ENCODE measurements at places on chromosomes 16 and 17.

GRCh38 chr16:14669776-14670175, 24.3 kb downstream of the PLA2G10 start:
- DNase-seq = no peak

GRCh38 chr17:44766409-44767038, 7.7 kb downstream of the ADAM11 start:
- no peak for DNase-seq

DNA sequence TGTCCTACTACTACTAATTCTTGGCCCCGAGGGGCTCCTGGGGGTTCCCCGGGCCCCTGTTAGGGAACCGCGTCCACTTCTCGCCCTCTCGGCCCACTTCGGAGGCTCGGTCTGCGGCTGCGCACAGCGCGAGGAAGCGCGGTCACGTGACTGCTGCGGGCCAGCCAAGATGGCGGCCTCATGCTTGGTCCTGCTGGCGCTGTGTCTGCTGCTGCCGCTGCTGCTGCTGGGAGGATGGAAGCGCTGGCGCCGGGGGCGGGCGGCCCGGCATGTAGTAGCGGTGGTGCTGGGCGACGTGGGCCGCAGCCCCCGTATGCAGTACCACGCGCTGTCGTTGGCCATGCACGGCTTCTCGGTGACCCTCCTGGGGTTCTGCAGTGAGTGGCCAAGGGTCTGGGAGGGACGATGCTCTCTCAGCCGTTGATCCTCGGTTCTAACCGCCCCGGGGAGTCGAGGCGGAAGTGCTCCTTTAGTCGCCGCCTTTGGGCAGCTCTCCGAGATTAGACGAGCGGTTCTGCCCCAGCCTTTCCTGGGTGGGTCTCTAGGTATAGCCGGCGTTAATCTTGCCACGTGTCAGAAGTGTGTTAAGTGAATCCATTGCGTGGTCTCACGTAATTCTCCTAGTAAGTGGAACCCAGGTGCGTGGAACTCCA, at the start of gene ALG1:
Gene ALG1, plus strand, starts transcription at position 163 of the 653 bp plus-strand sequence. Its CDS starts 7 bp downstream, at position 170.
- peak; percentile 94 for DNase-seq

DNA sequence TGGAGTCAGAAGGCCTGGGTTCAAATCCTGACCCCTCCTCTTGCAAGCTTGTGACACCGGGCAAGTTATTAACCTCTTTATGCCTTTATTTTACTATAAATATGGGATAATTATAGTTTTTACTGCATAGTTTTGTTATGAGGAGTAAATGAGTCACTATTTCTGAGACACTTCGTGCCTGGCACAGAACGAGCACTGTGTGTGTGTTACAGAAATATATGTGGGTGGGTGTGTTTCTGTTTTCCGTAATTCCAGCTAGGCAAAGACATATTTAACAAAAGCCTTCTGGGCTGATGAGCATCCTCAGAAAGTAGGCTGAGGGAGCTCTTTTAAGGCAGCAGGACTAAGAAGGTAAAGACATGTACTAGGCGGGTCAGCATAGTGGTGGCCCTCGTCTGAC, 417.9 kb downstream of the MAF start:
- DNase-seq = no peak

GRCh38 chr16:84194470-84195200, 3.7 kb downstream of the ADAD2 start:
- DNase-seq = no peak

Data from right forelimb (tissue), 1 donor.